ENCODE measurements at places on chromosomes 16 and 17.

DNA sequence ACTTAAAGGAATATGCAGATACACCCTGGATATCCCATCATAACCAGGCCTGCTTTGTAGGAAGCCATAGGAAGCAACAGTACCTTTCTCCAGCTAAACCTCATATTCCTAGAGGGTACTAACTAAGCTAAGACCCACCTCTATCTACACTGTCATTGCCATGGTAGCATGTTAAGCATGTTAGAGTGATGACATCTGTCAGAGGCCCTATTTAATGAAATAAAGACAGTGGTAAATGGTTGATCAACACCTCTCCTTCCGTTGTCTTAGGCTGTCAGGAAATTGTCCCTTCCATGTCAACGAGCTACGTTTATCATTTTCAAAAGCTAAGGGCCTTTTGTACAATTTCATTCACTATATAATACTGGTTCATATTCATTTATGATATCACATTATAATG is 251.1 kb upstream of the PSMD7 start:
- DNase-seq: no peak

- no peak for DNase-seq
Observed at GRCh38 chr16:30446203-30446595, 525 bp upstream of the SEPHS2 start.

GRCh38 chr17:16870253-16871245 is 101.4 kb downstream of the TNFRSF13B start:
- no peak for DNase-seq

GRCh38 chr17:80803451-80804428 is 187.9 kb upstream of the CHMP6 start:
- no peak for DNase-seq

GRCh38 chr17:79476074-79476652 is 134.7 kb downstream of the RBFOX3 start:
- no peak for DNase-seq

GRCh38 chr16:74053826-74054225 is 242.8 kb upstream of the PSMD7 start:
- DNase-seq: no peak

DNA sequence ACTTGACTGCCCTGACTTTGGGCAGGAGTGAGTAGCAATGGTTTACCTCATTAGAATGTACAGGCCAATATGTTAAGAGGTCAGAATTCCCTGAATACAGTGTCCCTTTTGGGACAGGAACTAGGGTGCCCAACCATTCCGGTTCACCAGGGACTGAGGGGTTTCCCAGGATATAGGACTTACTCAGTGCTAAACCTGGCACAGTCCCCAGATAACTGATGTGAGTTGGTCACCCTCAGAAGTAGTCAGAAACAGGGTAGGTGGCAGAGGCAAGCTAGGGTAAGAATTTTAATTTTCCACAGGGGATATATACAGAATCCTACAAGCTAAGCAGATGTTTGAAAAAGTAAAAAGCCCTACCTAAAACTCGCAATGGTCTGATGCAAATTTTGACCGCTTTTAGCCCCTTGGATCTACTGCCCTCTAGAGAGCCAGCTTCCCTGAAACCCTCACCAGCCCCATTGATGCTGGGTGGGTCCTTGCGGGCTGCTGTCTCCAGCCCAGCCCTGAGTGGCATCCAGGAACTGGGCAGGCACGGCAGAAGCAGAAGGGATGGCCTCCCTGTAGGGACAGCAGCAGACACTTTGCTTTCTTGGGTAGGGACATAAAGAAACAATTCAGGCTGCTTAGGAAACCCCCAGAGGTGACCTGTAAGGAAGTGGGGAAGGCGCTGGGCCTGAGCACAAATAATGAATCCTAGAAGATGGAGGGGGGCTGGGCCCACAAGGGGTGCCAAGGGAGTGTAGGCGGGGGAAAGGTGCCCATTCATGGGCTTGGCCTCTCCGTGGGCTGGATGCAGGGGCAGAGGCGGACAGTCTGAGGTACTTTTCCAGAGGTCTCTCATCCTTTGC is 434.8 kb downstream of the SLC39A11 start:
- DNase-seq: no peak

DNA sequence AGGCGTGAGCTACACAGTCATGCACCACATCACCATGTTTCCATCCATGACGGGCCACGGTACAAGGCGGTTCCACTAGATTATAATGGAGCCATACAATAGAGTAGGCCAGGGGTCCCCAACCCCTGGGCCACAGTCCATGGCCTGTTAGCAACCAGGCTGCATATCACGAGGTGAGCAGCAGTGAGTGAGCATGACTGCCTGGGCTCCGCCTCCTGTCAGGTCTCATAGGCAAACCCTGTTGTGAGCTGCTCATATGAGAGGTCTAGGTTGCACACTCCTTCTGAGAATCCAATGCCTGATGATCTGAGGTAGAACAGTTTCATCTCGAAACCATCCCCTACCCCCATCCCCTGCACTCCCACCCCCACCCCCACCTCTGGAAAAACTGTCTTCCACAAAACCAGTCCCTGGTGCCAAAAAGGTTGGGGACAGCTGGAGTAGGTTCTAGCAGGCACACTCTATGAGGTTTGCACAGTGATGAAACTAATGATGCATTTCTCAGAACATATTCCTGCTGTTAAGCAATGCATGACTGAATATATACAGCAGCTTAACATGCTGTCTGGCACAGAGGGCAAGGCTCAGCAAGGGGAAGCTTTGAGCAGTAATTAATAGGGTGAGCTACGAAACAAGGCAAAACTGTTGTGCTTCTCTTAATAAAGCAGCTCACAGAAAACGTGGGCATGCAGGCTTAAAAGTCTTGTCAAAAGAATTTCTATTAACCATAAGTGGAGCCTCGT is 108.0 kb downstream of the VPS53 start:
- peak; percentile 47 for DNase-seq

GRCh38 chr16:73610605-73611156 is 562.8 kb upstream of the ZFHX3 start:
- DNase-seq: no peak

- DNase-seq: no peak
Observed at GRCh38 chr16:5478036-5478435, 380.4 kb upstream of the EEF2KMT start.

GRCh38 chr17:7383742-7384488 is 3.0 kb downstream of the TNK1 start:
- DNase-seq: peak; percentile 32

DNA sequence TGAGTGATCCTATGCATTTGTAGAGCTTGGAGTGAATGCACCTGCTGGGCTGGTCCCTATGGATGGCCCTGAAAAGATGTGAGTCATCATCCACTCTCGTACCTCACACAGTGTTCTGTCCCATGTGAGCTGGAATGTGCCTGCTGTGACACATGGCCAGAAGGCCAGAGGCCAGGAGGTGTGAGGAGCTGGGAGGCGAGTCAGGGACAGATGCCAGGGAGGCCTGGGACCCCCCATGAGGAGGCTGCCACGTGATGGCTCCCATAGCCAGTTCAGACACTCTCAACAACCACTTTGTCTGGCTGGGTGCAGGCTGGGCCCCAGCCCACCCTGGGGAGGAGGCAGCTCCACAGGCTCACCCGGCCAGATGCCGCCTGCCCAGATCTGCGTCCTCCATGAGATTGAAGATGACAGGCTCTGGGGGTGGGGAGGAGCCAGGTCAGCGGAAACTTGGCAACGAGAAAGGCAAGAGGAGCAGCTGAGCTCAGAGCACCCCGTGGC is 168.8 kb downstream of the C16orf78 start:
- DNase-seq: no peak

DNA sequence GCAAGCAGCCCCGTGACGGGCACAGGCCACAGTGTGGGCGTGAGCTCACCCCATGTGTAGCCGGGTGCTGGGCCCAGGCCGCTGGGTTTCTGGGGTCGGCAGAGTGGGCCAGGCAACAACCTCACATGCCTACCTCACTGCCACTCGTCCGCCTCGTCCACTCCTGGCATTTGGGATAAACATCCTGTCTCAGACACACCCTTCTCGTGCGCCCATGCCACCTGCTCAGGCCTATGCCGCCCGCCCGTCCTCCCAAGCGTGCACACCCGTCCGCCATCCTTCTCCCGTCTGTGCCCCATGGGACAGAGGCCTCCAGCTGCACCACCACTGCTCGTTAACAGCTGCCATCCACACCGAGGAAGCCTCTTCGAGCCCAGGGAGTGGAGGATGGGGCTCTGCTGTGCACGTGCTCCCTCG is 64.3 kb downstream of the KLHDC4 start:
- DNase-seq: no peak

DNA sequence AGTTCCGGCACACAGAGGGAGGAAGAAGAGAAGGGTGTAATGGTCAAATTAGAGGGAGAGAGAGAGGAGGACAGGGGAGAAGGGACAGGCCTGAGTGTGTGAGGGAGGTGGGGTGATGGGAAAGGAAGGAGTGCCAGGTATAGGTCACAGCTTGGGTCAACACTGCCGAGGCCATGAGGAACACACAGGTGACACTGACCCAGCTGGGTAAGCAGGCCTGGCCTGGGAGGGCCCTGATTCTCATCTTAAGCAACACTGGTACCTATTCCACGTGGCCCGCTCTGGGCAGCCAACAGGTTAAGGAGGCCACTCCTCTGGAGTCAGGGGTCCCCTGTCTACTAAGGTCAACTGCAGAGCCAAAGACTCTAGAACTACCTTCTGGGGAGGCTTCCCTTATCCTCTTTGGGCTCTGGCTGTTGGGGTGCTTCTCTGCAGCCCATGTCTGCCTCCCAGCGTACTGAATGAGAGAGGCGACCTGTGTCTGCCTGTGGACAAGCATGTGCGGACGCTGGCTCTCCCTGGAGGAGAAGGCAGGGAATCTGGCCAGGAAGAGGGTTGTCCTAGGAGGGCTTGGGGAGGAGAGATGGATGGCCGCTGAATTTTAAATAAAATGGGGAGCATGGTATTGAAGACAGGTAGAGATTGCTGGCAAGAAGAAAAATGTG is 57.6 kb downstream of the RGS9 start:
- DNase-seq: no peak

- no peak for DNase-seq
Observed at GRCh38 chr17:11031787-11032186, 193.9 kb upstream of the PIRT start.

DNA sequence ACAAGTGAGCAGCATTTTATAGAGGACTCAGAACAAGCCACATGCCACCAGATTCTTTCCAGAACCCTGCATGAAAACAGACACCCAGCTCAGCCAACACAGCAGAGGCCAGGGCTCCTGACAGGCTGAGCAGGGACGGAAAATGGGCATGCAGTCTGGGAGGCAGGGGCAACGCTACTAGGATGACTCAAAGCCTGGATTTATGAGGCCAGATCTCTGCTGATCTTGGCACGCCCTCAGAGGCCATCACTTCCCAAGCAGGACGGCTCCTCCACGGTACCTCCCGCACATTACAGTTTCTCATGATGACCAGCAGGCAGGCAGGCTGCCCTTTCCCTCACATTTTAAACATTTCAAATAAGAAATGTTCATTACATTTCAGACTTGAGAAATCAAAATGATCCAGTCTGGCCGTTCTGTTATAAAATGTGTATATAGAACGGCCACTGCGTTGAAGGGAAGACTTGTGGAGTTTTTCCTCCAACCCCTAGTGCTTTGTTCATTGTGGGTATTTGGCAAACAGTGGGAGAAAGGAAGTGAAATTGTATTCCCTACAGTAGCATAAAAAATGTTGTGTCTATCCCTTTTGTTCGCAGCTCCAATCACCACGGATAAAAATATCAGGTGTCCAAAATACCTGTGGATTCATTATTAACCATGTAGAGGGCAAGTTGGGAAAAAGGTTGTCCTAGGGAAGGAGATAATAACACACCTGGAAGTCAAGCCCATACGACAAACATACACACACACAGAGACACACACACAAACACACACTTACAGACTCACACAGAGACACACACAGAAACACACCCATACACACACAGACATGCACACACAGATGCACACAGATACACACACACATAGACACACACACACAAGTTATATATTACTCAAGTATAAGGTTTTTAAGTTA is 64.8 kb upstream of the ADAMTS18 start:
- peak; percentile 8 for DNase-seq

DNA sequence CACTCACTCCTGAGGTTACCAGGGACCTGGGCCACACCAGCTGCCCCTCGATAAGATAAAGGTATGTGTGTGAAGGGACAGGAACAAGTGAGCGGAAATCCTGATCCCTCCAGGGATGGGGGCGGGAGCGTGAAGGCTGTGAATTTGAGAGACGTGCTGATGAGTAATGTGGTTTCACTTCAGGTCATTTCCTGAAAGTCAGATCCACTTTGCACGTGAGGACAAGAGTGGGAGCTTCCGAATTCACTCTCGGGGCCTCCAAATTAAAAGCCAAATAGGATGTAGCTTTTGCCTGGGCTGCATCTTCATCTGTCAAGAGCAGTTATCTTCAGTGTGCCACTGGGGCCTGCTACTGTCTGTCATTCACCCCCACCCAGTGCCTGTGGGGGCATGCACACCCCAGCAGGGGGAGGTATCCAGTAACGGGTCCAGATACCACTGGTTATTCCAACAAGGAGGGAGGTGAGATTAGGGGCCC is 87.4 kb upstream of the LHX1 start:
- peak; percentile 86 for DNase-seq

DNA sequence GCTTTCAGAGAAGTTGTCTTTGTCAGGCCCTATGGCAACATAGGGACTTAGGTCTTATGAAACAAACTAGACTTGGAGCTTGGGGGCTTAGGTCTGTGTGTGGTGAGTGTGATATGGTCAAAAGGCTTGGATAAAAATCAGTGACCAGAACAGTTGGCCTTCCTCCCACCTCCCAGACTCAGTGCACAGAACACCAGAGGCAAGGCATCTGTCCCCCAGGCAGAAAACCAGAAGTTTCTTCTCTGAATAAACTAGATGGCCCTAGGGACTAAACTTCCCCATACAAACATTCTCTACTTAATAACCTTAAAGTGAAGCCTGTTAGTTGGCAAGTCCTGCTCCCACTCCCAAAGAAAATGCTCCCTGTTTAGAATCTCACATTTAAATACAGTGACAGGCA is 39.2 kb upstream of the PMFBP1 start:
- DNase-seq: no peak

DNA sequence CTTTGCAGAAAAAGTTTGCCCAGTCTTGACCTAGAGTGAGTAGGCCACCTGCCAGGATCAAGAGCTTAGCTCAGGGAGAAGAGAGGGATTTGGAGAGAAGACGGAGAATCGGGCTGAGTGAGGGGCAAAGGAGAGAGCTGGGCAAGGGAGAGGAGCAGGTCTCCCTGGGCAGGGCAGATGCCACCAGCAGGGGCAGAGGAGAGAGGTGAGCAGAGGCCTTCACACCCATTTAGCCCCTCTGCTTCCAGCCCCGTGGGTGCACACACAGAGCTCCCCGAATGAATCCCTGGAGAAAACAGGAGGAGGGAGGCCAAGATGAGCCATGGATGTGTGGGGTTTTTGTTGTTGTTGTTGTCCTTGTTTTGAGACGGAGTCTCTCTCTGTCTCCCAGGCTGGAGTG is 29.2 kb downstream of the TBX4 start:
- DNase-seq: no peak

- no peak for DNase-seq
Observed at GRCh38 chr16:87854053-87854906, 15.0 kb downstream of the SLC7A5 start.

- peak; percentile 76 for DNase-seq
Observed at GRCh38 chr17:14351493-14351892, 50.6 kb downstream of the HS3ST3B1 start.

GRCh38 chr16:31471875-31472708 is at the start of gene TGFB1I1:
TGFB1I1 (plus strand) TSS chr16:31472152; CDS start chr16:31472189, 37 bp downstream.
- DNase-seq: peak; percentile 78
